NCI-H187 (cell line): ENCODE measurements at places on chromosomes 5 and 9.

GRCh38 chr5:123478546-123478945, 33.4 kb upstream of the CSNK1G3 start:
- no peak for DNase-seq

DNA sequence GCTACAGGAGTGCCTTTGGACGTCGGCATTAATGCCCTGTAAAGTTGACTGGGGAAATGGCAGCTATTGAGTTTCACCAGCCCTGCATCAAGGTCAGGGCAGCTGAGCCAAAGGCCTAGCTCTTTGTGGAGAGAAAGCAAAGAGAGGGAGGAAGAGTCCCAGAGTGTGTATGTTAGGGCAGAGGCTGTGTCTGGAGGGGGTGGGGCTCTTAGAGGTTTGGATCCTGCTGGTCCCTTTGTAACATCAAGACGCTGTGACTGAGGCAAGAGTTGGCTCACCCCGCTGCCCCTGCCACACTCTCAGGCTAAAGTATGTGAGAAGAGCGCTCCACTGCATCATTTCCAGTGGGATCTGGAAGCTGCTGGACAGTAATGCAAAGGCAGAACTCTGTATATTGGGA, 34.3 kb downstream of the TMOD1 start:
- DNase-seq = no peak

DNA sequence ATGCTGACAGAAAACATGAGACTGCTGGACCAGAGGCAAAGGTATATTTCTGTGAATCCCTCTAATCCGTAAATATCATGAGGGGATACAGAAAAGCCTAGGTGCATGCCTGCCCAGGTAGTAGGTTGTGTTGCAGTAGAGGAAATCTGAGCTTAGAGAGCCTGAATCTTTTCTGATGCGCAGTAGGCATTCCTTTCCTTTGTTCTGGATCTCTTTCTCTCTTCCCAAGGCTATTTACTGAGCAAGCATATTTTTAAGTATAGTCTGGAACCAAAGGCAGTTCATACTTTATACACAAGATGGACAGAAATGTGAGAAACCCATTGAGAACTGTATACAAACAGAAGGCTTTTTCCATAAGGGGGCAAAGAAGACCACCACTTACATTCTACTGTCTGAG, 359.3 kb downstream of the TMEM161B start:
- DNase-seq = no peak

GRCh38 chr5:173535166-173535975, 81.1 kb downstream of the BOD1 start:
- no peak for DNase-seq

DNA sequence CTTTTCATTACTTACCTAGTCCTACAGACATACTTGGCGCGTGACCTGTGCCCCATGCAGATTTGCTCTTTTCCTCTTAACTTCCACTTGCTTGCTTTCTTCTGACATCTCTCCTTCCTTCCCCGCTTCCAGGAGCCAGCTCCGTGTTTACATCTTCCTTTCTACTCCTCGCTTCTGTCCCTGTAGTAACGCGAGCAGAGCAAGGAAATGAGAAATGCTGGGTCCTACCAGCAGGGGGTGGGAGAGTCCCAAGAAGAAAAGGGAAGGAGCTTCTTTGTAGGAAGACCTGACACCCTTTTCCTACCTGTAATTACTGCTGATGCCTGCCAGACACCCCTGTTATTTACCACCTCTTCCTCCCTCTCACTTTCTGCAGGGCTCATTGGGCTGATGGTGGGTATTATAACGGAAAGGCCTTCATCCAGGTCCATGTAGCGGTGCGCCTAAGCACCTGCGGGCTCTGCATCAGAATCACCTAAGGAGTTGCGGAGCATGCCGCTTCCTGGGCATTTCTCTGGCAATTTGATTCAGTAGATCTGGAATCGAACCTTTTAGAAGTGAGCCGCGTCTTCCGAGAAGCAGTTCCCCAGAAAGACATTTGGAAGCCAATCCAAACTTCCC, 1260.8 kb upstream of the WWC1 start:
- DNase-seq = no peak

DNA sequence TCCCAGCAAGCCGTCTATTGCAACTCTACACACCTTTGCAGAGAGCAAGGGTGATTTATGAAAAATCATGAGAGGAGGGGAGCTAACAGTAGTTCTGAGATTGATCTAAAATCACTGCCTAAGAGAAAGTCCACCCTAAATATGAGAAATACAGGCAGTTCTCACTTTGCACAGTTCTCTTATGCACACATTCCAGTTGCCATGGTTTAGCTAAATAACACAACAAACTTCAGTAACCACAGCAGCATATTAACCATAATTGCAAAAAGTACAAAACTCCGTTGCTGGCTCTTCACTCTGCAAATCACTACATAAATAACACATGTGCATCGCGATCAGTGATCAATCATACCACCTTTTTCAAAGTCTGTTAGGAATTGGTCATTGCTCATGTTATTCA, 31.1 kb downstream of the PGGT1B start:
- DNase-seq = no peak

- no peak for DNase-seq
These were observed 501.3 kb upstream of the FTMT start for GRCh38 chr5:121350181-121350930.

GRCh38 chr9:9605681-9606080, 1007.1 kb downstream of the PTPRD start:
- no peak for DNase-seq

GRCh38 chr5:149618581-149619248, 37.4 kb downstream of the ARHGEF37 start:
- no peak for DNase-seq

- no peak for DNase-seq
These were observed 26.4 kb downstream of the TMEM167A start for GRCh38 chr5:83050723-83051340.
